Sigmoid colon (tissue), 7 donors: ENCODE measurements at places on chromosomes 2 and 18. TPM values are rescaled to one million over a fixed set of nuclear protein-coding genes. Genes with fewer than 3 reads are reported as not detected.

ANKRD36 gene
- 28.0 TPM for total RNA-seq

L3MBTL4 gene
- 3.4 TPM for total RNA-seq

ZNF236 gene
- 18.9 TPM for total RNA-seq

NETO1 gene
- not detected for total RNA-seq

SKOR2 gene
- total RNA-seq = not detected

PLCL1 gene
- total RNA-seq = 16.8 TPM

- no peaks in the 10 kb centered on the region for H3K36me3 ChIP-seq
- H3K4me3 ChIP-seq = no peak overlapping the region
- no peak overlapping the region for H3K27ac ChIP-seq
- no peaks in the 10 kb centered on the region for H3K4me1 ChIP-seq
- H3K27me3 ChIP-seq = no peaks in the 10 kb centered on the region
Observed at GRCh38 chr2:191176305-191176704, 25.5 kb upstream of the STAT4 start.

GRCh38 chr18:49059028-49059834 is 108.5 kb upstream of the SMAD7 start:
- H3K4me3 ChIP-seq = no peak overlapping the region
- DNase-seq = no peak
- H3K27ac ChIP-seq = no peak overlapping the region
- peaks cover 8% of the 10 kb centered on the region for H3K4me1 ChIP-seq
- H3K27me3 ChIP-seq = no peaks in the 10 kb centered on the region

- H3K36me3 ChIP-seq = no peaks in the 10 kb centered on the region
- H3K4me1 ChIP-seq = no peaks in the 10 kb centered on the region
- H3K4me3 ChIP-seq = no peak overlapping the region
- no peak for DNase-seq
Observed at GRCh38 chr18:27728659-27729058, 448.3 kb downstream of the CDH2 start.

DNA sequence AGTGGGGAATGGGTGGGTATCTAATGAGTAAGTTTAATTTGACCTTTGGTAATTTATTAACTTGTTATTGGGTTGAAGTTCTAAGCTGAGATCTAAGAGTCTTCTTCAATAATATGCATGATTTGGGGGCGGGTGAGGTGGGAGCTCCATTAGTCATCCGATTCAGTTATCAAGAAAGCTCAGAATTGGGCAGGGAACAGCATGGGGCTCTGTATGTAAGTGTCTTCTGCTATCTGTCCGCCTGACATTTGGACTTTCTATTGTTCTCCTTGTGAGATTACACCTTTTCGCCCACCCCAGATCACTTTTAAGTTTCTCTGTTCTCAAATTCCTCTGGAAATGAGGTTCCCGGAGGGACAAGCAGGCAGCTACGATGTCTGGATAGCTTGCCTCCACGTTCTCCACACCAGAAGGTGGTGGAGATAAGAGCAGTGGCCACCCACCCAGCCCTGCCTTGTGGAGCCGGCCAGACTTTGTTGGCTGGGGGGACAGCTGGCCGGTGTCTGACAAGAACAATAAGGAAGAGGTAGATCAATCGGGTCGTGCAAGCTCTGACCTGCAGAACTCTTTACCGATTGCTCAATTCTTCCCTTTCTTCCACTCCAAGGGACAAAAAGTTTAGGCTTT is 75.5 kb upstream of the GATA6 start:
- H3K27me3 ChIP-seq = no peaks in the 10 kb centered on the region
- H3K27ac ChIP-seq = no peak overlapping the region
- DNase-seq = no peak
